ENCODE measurements at places on chromosomes 1 and 21. TPM values are rescaled to one million over a fixed set of nuclear protein-coding genes. Genes with fewer than 3 reads are reported as not detected.

DNA sequence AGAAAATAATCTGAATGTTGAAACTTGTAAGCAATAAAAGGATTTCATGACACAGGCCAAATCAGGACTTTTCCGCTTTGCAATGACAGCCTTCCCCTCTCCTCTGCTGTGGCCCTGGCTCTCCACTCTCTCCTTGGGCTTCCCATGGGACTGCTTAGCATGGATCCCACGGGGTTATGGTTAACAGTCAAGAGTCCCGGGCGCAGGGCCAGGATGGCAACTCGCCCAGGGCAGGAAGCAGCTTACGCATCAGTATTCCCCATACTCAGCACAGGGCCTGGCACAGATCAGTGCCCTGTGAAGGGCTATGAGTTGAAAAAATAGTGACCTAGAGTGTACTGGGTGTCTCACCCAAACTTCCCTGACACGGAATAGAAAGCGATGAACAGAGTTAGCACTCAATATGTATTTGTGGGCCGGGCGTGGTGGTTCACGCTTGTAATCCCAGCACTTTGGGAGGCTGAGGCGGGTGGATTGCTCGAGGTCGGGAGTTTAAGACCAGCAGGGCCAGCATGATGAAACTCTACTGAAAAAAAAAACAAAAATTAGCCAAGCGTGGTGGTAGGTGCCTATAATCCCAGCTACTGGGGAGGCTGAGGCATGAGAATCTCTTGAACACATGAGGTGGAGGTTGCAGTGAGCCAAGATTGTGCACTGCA, 29.1 kb upstream of the GRHL3 start:
- peak; percentile 78 for DNase-seq

DNA sequence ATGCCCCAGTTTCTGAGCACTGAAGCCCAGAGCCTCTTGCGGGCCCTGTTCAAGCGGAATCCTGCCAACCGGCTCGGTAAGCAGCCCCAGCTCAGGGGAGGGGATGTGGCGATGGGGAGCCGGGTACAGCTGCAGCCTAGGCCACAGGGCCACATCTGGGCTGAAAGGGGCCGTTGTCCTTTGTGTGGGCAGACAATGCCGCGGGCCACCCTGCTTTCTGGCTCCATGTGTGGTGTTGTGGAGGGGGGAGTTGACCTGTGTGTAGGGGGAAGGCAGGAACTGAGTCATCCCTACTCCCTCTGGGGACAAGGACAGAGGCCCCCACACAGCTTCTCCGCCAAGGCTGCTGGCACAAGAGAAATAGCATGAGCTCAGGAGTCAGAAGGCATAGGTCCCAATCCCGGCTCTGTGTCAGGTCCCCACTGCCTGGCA, 26.0 kb downstream of the RPS6KA1 start:
- DNase-seq = no peak

DNA sequence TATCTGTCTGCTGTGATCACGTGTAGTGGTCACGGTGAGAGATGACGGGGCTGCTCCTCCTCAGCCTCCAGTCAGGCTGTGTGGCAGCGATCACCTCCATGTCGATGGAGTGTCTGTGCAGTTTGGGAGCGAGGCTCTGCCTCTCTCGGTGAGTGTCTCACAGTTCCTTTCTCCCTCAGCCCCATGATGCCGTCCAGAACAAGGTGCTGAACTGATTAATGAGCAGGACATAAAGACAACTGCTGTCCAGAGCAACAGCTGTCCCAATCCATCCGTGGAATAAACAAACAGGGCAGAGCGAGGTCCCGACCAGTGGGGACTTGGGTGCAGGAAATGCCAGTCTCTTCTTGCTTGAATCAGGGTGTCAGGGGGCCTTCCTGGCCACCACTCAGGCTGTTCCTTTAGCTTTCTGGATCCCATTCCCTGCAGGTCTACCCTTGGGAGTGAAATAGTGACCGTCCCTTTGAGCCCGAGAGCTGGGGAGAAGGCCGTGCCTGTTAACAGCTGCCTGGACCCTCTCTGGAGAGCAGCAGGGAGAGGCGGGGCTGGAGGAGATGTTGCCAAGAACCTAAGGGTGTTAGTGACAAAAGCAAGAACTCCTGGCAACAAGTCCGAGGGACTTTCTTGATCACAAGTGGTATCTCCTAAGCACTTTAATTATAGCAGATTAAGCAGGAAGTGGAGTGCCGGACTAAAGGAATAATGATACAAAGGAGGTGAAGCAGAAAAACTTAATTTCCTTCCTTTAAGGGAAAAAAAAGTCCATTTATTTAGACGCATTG, 443.9 kb downstream of the KIF26B start:
- peak; percentile 35 for DNase-seq

DNA sequence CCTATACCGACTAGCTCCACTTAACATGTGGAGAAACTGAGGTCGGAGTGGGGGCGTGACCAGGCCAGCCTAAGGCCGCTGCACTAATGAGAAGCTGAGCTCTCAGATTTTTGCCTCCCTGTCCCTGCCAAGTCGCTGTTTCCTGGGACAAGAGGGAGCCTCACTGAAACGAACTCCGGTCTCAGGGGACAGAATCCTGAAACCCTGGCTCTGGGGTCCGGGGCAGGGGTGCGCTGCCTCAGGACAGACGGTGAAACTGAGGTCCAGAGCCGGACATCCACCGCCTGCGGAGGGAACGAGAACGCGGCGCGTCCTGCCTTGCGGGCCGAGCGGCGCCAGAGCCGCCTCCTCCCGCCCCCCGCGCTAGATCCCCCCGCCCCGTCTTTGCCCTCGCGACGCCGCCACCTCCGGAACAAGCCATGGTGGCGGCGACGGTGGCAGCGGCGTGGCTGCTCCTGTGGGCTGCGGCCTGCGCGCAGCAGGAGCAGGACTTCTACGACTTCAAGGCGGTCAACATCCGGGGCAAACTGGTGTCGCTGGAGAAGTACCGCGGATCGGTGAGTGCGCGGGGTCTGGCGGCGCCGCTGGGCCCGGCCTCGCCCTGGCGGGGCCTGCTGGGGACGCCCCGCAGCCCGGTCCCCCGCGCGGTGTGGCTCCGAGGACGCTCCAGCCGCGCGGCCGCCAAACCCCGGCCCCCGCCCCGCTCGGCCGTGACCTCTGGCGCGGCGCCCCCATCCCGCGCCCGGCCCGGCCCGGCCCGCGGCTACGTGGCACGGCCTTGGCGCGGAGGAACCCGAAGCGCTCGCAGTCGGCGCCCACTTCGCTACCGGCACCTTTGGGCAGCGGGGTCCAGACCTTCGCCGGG, at the start of gene GPX7:
Gene GPX7, plus strand, starts transcription at position 381 of the 865 bp plus-strand sequence. Its CDS starts 39 bp downstream, at position 420.
- DNase-seq = peak; percentile 53

NASP gene
- 56.4 TPM for total RNA-seq

DNA sequence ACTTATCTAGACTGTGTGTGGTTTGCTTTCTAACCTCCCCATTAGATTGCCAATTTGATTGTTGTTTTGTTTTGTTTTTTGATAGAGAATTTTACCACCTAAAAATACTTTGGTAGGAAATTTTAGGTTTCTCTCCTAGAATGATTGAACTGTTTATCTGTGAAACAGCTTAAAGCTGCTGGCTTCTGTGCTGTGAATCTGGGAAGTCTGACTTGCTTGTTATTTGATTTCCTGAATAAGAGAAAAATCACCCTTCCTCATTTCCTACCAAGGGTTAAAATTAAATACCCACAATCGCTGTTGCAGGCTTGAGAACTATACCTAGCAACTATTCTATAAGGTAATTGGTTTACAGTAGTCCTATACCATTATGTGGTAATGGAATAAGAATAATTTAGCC, 198.9 kb upstream of the CACYBP start:
- no peak for DNase-seq

FOXO6 gene
- 2.9 TPM for total RNA-seq

DNA sequence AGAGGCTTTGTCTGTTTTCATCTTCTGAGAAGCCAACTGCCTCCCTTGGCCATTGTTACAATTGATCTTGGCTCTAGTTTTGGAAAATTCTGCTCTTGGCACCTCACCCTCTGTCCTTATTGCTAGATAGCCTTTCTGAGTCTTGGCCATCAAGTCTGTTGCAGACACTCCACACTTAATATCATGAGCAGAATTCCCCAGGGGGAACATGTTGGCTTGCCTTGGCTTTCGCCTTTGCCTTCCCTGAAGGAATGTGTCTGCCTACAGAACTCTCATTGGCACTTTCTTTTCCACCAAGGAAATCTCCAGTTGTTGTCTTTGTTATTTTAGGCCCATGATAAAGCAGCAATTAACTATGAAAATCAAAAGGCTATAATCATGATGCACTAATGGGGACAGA, 42.7 kb upstream of the LDLRAP1 start:
- peak; percentile 55 for DNase-seq

SH2D2A gene
- total RNA-seq = 2.8 TPM

All from left cardiac atrium (tissue), 4 donors.